AG09309 (cell line): ENCODE measurements at places on chromosomes 5 and 9.

DNA sequence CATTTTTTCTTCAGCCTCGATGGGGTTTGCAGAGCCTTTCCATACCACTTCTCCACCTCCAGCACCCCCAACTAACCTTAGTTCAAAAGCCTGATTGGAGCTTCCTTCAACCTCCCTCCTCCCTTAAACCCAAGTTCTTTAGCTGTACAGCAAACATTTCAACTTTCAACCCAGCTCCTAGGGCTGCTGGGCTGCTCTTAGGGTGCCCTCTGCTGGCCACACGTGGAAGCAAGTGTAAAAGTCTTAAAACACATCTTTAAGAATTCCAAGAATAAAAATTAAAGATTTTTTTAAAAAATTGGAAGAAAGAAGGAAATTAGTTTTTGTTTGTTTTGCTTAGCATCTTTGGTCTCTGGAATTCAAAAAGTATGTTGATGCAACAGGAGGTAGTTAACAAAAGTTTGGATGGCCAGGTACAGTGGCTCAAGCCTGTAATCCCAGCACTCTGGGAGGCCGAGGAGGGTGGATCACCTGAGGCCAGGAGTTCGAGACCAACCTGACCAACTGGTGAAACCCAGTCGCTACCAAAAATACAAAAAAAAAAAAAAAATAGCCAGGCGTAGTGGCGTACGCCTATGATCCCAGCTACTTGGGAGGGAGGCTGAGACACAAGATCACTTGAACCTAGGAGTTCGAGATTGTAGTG is 15.5 kb upstream of the HSD17B3 start:
- no peak for DNase-seq

DNA sequence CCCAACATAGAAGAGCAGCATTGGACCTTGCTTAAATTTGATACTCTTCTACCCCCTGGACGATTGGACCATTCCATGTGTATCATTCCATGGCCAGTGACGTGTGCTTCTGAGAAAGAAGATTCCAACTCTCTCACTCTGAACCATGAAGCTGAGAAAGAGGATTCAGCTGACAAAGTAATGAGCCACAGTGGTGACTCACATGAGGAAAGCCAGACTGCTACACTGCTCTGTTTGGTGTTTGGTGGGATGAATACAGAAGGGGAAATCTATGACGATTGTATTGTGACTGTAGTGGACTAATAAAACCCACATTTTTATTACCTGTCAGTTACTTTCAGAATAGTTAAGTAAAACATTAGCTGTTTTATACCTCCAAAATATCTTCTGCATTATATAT is 7.5 kb downstream of the HSPA5 start:
- DNase-seq = peak; percentile 97

DNA sequence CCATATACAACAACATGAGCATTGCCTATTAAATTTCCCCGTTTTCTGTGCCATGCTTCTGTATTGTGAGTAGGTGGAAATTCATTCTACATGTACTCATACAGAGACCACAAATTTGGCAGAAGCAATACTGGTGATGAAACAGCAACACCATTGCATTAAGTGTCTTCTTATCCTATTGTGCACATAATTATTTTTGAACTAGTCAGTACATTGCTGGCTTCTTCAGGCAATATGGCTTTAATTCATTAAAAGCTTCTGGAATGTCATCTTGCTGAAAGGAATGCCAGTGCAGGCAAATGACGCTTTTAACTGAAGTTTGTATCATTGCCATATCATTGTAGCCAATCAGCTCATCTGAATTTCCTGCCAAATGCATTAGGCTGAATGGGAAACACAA is 82.6 kb downstream of the KIAA1958 start:
- peak; percentile 98 for DNase-seq

DNA sequence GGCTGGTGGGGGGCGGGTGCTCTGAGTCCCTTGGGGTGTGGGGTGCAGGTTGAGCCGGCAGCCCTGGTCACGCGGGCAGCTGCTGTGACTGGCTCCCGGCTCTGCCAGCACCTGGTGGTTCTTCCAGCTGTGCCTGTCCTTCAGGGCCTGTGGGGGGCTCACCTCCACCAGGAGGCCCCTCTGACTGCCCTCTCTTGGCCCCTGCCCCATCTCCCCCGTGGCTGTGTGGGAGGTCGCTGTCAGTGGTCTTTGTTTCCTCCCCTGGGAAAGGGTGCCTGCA is 3.3 kb downstream of the RXRA start:
- no peak for DNase-seq

- DNase-seq = no peak
These were observed 269.9 kb downstream of the CDK5RAP2 start for GRCh38 chr9:120310035-120310434.

DNA sequence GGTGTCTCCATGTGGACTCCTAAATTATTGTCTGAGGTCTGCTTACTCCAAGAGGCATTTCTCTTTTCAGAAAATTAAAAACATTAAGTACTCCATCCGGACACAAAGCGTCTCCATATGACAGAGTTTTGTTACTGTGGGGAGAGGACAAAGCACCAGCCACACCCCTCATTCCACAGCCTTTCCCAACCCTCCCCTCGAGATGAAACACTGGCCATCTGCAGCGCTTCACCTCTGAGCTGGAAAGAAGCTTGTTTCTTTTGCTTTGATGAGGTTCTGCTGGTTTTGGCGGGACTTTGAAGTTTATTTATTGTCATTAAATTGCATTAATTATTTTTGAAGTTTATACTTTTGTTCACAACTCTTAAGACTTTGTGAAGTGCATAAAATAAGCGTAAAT is 27.6 kb upstream of the NKD2 start:
- no peak for DNase-seq

DNA sequence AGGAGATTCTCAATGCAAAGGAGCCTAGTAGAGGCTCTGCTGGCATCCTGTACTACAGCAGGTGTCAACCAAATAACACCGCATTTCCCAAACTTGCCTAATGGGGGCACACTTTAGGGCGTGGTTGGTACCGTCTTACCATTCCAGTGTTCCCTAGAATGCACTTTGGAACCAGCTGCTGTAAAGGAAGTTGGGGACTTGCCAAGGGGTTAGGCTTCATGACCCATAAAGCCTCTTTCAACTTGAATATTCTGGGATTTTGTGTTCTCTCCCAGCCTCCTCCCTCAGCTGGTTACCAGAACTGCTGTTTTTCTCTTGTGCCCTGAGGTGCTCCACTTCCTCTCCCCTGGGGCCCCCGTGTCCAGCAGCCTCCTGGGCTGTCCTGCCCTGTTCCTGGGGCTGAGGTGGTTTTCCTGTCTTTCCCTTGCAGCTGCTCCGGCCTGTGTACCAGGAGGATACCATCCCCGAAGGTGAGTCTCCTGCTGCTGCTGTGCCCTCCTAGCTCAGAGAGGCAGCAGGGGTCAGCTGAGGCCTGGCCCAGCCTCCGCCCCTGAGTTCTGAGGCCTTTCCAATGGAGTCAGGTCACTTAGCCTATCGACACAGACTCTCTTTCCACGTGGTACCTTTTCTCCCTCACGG is 44.7 kb downstream of the RGS3 start:
- no peak for DNase-seq

DNA sequence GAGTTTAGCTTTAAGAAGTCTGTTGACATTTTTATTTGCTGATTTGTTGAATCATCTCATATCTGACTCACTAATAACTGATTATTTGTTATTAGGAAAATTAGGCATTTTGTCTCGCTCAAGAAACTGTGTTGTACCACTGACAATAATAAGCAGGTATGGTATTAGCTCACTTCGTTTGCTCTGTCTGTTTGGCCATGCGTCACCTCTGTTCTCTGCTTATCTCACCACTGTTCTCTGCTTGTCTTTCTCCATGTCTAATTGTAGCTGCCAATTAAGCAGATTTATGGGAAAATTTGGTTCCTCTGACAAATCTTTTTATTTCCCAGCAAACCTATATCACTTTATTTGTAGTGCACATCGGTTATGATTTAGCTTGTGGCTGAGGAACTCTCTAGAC is 138.9 kb downstream of the WDR41 start:
- DNase-seq = no peak

- DNase-seq = no peak
These were observed 93.4 kb downstream of the PDE6A start for GRCh38 chr5:149851211-149851610.

DNA sequence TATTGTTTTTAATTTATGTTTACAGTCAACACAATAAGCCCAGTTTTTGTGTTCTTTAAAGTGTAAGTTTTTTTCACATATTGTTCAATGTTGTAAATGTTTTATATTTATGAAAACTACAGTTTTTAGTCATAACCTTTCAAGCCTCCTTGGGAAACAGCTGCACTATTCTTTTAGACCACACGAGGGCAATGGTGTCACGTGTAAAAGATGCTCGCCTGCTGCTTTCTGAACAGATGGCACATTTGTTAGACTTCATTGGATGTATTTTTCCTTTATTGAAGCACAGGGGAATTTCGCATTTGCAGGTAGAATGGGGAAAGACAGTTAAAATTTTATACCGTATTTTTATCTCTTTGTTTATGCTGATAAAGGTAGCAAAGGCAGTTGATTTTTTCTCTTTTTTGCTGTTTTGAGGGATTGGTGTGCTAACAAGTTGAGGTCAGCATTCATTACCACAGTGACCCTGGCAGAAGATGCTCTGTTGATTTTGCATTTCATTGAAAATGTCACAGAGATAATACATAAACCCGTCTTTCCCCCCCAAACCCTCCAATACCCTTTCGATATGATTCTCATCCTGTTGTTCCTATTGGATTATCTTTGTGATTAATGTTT is 59.0 kb downstream of the MAT2B start:
- DNase-seq = no peak

DNA sequence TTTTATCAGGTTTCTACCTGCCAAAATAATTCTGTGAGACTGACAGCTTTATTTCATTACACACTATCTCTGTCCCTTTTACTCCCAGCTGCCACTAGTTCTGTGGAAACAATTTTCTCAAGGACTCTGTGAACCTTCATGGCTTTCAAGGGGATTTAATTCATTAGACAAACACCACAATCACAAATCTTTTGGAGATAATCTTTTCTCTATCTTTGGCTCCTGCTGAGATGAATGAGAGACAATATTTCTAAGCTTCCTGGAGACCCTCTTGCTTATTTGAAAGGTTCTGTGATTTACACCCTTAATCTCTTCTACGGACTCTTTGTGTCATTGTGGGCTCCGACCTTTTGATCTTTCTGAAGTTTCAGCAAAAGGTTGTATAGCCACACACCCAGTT is 222.6 kb downstream of the PRDM9 start:
- DNase-seq = no peak

DNA sequence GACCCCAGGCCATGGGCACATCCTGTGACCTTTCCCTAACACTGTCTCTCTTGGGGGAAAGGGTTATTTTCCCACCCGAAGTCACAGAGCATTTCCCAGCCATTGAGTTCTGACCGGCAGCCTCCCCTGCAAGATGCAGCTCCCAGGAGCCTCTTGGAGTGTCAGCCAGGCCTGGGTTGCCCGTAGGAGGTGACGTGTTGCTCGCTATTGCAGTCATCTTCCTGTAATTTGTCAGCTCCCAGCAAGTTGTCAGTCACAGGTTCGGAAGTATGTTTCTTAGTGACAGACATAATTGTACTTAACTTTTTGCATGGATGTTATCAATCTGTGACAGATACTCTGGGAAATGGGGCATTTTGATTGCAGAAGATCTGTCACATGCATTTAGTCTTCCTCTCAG is 74.5 kb downstream of the MVB12B start:
- DNase-seq = no peak

DNA sequence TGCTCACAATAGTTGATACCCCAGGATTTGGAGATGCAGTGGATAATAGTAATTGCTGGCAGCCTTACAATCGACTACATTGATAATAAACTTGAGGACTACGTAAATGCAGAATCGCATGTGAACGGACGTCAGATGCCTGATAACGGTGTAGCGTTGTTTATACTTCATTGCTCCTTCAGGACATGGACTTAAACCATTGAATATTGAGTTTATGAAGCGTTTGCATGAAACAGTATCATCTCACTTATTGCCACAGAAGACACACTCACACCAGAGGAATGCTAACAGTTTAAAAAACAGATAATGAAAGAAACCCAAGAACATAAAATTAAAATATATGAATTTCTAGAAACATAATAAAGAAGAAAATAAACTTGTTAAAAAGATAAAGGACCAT is 101.6 kb downstream of the GABBR2 start:
- no peak for DNase-seq

- DNase-seq = no peak
These were observed 894 bp downstream of the FST start for GRCh38 chr5:53481159-53481886.

DNA sequence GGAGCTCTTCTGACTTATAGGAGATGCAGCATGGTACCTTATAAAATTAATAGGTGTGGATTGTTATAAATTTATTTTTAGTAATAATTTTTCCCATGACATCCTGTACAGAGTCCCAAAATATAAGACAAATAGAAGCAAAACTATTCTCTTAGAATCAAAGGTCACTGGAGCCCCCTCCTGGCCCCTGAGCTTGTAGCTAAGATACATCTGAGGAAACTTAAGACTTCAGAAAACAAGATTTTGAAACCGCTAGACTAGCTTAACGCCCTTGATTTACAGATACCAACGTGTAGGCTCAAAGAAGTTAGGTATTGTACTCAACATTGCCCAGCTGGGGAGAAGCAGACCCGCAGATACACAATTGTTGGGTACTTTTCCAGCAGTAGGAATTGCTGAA is 45.7 kb upstream of the KCNN2 start:
- DNase-seq = no peak

DNA sequence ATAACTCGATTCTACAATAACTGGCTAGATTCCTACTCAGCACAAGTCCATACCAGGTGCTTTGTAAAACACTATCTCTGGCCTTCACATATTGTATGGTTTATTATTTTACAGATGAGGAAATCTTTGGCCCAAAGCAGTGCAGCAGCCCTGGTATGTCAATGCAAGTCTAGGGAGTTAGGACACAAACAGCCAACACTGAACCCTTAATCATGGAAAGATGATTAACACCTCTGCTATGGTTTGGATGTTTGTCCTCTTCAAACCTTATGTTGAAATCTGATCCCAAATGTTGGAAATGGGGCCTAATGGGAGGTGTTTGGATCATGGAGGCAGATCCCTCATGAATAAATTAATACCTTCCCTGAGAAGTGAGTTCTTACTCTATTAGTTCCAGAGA is 76.6 kb downstream of the MAPKAP1 start:
- no peak for DNase-seq

DNA sequence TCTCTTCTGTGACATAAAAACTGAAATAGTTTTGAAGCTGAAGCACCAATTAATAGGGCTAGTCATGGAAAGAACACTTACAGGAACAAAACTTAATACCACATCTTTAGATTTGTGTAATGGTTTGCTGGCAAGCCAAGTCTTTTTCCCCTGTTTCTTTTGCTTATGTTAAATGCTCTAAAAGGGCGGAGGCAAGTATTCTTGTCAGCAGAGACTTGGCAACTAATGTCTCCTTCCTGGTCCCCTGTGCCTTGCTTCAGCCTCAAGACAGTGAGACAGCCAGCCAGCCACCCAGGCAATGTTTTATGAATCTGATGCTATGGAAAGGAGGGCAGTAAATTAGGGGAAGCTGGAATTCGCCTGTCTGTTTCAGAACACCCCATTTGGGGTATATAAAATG is 45.7 kb downstream of the PRRC1 start:
- no peak for DNase-seq
